ENCODE measurements at places on chromosomes 12 and 14. TPM values are rescaled to one million over a fixed set of nuclear protein-coding genes. Genes with fewer than 3 reads are reported as not detected.

Gene ZNF385A
- 5.6 TPM for total RNA-seq

Gene OR4E2
- not detected for total RNA-seq

- no peak for DNase-seq
- H3K27me3 ChIP-seq = no peaks in the 10 kb centered on the region
- no peak overlapping the region for H3K4me3 ChIP-seq
- no peaks in the 10 kb centered on the region for H3K36me3 ChIP-seq
Measured at GRCh38 chr14:88203291-88203690, 119.8 kb downstream of the KCNK10 start.

- no peaks in the 10 kb centered on the region for H3K27me3 ChIP-seq
- H3K4me1 ChIP-seq = no peaks in the 10 kb centered on the region
- DNase-seq = no peak
- H3K27ac ChIP-seq = no peak overlapping the region
Measured at GRCh38 chr12:40238266-40238902, 13.6 kb downstream of the LRRK2 start.

- H3K27ac ChIP-seq = no peak overlapping the region
- H3K36me3 ChIP-seq = no peaks in the 10 kb centered on the region
- H3K27me3 ChIP-seq = no peaks in the 10 kb centered on the region
Measured at GRCh38 chr14:67932708-67933246, 113.2 kb downstream of the RAD51B start.

DNA sequence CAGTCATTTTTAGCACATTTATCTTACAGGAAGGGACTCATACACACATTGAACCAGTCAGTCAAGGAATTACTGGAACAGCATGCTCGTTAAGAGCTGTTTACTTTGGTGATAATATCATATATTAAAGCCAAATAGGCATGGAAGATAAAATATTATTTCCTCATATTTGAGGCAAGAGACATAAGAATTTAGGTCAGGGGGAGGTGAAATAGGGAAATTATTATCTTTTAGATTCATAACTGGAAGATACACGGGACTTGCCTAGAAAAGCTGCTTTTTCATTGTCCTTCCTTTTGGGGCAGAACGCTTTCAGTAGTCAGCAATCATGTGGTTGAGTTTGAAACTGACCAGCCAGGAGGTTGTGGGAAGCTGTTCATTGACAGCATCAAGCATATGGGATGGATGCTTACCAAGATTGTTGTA, 72.5 kb downstream of the NTN4 start:
- H3K27me3 ChIP-seq = no peaks in the 10 kb centered on the region
- no peak for DNase-seq
- no peak overlapping the region for H3K27ac ChIP-seq
- H3K36me3 ChIP-seq = no peaks in the 10 kb centered on the region
- no peak overlapping the region for H3K4me3 ChIP-seq
- no peaks in the 10 kb centered on the region for H3K4me1 ChIP-seq

GRCh38 chr12:72010356-72010755, 71.7 kb downstream of the TPH2 start:
- no peak overlapping the region for H3K4me3 ChIP-seq
- H3K4me1 ChIP-seq = no peaks in the 10 kb centered on the region
- DNase-seq = no peak
- H3K27ac ChIP-seq = no peak overlapping the region

DNA sequence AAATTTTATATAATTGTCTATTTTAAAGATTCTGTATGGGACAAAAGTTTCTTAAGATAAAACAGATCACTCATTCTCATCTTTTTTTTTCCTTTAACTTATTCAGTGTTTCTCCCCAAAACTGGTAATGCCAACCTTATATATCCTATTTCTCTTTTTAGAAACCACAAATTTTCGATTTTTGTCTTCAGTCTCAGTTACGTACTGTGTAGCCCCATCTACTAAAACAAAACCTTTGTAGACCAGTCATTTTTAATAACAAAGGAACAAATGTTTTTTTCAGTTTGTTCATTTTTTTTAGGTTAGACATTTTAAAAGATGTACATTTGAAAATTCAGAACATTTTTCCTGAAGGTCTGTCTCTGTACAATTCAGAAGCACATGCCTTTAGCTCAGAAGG, 18.2 kb downstream of the PNMA1 start:
- no peak for DNase-seq
- H3K27ac ChIP-seq = peak overlapping the region; percentile 54

DNA sequence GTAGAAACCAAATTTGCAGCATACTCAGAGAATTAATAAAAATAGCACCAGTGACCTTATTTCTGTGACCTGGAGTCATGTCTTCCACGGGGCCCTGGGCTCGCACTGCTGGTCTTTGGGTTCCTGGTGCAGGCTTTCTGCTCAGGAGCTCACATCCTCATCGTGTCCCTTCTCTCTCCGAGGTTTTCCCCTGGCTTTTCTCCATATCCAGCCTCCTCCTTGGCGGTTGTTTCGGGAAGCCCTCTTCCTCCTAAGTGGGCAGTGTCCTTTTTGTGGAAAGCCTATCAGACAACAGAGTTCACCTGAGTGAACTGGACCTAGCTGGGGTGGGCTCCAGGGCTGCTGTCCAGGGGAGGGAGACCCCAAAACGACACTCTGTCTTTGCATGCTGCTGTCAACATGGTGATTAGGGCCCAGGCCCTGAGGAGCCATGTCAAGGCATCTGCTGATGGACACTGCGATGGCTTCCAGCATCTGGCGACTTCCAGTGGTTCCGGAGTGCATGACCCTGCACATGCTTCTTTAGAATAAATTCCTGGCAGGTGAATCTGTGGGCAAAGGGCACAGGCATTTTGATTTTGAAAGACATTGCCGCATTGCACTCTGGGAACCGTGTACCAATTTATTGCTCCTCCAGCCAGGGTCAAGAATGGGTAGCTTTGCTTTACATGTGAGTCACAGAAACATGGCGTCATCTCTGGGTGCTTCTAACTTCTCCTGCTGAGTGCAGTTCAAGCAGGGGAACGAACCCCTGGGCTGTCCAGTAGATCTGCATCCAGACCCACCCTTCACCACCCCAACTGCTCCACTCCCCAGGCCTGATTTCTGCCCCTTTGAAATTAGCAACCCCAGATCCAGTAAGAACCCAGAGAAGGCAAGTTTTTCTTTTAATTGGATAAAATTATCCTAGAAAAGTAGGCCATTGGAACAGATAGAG, 136.8 kb downstream of the ADGRD1 start:
- DNase-seq = no peak
- no peak overlapping the region for H3K27ac ChIP-seq
- H3K27me3 ChIP-seq = no peaks in the 10 kb centered on the region

Gene C1S
- total RNA-seq = 114 TPM

DNA sequence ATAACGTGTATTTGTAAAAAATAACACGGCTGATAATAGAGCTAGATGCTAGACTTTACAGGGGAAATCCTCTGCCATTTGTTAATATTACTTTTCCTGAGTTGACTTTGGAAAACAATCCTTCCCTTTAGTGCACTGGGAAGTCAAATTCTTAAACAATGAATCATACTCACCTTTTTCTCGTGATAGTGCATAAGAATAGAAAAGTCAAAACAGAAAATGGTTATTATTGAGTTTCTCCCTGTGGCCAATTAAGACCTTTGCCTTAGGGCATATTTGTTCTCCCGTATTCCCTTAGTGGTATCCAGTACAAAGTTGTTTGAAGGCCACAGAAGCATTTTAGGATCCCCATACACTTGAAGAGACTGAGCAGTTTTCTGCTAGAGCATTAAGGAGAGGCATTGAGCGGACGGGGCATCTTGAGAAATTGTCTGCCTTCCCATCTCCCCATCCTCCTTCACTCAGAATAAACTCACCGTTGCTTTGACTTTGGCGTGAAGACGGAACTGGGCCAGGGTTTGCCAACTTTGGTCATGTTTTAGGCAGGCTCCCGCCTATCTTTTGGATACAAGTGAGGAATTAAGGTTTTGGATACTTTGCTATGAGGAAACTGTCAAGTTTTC, 171.3 kb downstream of the TMTC2 start:
- H3K4me3 ChIP-seq = no peak overlapping the region
- H3K27ac ChIP-seq = peak overlapping the region; percentile 34
- no peaks in the 10 kb centered on the region for H3K36me3 ChIP-seq

DNA sequence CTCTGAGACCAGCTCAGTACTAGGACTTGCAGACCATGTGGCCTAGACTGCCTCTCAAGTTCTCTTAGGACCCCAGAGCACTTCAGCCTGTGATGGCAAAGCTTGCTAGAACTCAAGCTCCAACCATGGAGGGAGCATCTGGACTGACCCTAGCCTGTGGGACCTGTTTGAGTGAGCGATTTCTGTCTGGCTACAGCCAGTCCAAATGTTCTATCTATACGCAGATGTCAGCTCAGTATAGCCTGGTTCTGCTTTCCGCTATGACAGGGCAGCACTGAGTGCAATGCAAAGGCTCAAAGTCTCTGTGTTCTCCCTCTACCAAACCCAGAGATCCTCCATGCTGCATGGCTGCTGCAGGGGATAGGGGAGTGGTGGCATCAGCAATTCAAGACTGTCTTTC, 20.7 kb upstream of the PPM1H start:
- H3K27ac ChIP-seq = no peak overlapping the region
- DNase-seq = no peak
- H3K36me3 ChIP-seq = no peaks in the 10 kb centered on the region
- no peaks in the 10 kb centered on the region for H3K27me3 ChIP-seq
- peaks cover 16% of the 10 kb centered on the region for H3K4me1 ChIP-seq

Gene FGD6
- total RNA-seq = 17.2 TPM

Gene NR1H4
- 27.8 TPM for total RNA-seq

Gene GPR137C
- 2.5 TPM for total RNA-seq

- no peak overlapping the region for H3K4me3 ChIP-seq
- no peaks in the 10 kb centered on the region for H3K36me3 ChIP-seq
- DNase-seq = peak; percentile 81
- peaks cover 15% of the 10 kb centered on the region for H3K4me1 ChIP-seq
- H3K27me3 ChIP-seq = no peaks in the 10 kb centered on the region
- peak overlapping the region; percentile 68 for H3K27ac ChIP-seq
Measured at GRCh38 chr12:47651368-47652254, 54.2 kb downstream of the RPAP3 start.

GRCh38 chr14:76380991-76381390, 5.1 kb downstream of the ESRRB start:
- no peaks in the 10 kb centered on the region for H3K36me3 ChIP-seq
- no peak overlapping the region for H3K27ac ChIP-seq
- H3K4me3 ChIP-seq = no peak overlapping the region
- H3K27me3 ChIP-seq = peaks cover 99% of the 10 kb centered on the region

DNA sequence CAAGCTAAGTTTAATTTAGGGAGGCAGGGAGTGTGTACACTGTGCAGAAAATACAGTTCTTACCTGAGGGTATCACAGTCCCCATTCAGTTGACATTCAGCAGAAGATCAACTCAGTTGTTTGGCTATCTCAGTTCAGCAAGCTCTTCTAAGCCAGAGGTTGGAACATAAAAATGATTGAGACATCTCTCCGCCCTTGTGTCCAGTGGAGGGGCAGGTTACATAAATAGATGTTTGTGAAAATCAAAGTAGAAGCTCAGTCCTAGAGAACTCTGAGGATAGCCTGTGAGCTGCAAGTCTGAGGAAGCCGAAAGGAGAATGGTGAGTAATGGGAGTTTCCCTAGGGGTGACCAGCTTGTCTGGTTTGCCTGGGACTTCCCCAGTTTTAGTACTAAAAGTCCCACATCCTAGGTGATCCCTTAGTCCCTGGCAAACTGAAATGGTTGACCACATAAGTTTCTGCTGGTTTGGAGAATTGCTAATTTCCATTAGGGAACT, 251.4 kb upstream of the ATP2B1 start:
- no peaks in the 10 kb centered on the region for H3K36me3 ChIP-seq
- peaks cover 7% of the 10 kb centered on the region for H3K4me1 ChIP-seq
- no peak overlapping the region for H3K4me3 ChIP-seq
- peak; percentile 7 for DNase-seq
- no peaks in the 10 kb centered on the region for H3K27me3 ChIP-seq

Gene DBX2
- not detected for total RNA-seq

DNA sequence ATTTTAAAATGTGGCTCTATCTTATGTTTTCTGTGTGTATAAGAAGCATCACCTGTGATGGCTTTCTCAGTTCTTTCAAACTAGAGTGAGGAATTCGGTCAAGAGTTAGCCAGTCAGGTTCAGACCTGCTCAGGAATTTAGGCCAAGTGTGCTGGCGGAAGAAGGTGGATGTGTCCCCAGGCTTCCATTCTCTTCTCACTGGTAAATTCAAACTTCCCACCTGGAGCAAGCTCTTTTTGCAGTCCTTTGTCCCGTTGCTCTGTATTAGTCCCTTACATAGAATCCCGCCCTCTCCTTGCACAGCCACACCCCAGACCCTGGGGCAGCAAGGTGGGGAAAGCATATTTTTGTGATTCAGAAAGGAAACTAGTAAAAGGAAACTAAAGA, 124.7 kb upstream of the PWP1 start:
- H3K27me3 ChIP-seq = peaks cover 5% of the 10 kb centered on the region
- DNase-seq = no peak
- H3K27ac ChIP-seq = no peak overlapping the region
- H3K36me3 ChIP-seq = no peaks in the 10 kb centered on the region
- no peak overlapping the region for H3K4me3 ChIP-seq

DNA sequence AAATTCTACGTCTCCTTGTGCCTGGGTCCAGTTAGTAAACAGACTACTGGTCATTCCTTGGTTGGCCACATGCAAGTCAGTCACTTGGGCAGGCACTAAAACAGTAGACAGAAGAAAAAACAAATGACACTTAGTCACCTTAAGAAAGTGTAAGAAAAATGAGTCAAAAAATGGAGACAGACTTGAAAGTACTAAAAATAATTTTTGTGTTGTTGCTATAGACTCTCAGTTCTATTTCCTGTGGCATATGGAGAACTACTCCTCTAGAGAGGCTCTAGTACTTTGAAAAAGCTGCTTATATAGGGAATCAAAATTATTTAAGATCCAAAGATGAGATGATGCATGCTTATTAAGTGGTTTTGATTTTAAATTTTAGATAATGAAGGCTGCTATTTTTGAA, 56.0 kb downstream of the PTPRB start:
- no peaks in the 10 kb centered on the region for H3K27me3 ChIP-seq
- no peaks in the 10 kb centered on the region for H3K36me3 ChIP-seq
- no peak for DNase-seq
- H3K4me1 ChIP-seq = no peaks in the 10 kb centered on the region

- DNase-seq = no peak
- H3K4me3 ChIP-seq = no peak overlapping the region
- no peak overlapping the region for H3K27ac ChIP-seq
Measured at GRCh38 chr14:100312877-100313400, 6.7 kb upstream of the SLC25A29 start.
